ENCODE measurements at places on chromosomes 6 and 20.

- no peak for DNase-seq
Measured at GRCh38 chr20:43721429-43722152, 5.2 kb downstream of the GTSF1L start.

- DNase-seq: no peak
Measured at GRCh38 chr6:30507849-30508827, 18.8 kb downstream of the HLA-E start.

GRCh38 chr6:44397424-44398164 lies 10.1 kb downstream of the CDC5L start:
- no peak for DNase-seq

DNA sequence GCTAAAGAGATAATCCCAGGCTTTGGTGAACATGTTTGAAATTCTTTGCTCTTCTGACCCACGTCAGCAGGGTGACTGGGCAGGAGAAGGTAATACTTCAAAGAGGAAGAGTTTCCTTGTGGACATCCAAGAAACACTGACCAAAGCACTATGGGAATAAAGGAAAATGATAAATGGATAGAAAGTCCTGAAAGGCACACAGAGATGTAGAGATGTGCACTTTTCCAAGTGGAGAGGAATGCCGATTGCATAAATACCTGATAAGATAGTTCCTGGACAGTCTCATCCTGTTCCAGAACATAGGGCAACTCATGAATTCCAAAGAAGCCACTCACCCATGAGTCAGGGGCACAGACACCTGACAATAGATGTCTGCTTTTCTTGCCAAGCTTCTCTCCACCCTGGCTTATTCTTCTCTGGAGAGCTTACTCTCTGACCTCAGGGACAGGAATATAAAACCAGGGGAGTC lies 191.3 kb upstream of the FOXA2 start:
- DNase-seq: peak; percentile 80

DNA sequence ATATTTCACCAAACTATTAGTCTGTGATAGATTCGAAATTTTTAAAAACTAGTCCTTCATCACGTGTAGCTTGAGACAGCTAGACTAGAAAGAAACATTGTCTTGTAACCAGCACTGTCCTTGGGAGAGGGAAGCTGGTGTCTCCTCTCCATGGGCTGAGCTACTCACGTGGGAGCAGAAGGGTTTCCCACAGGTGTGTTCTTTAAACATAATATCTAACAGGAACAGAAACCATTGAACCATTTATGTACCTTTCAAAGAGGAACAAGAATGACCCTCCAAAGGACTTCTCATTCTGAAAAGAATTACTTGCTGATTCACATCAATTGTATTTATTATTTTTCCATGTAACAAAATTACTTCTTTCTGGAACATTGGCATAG lies 72.4 kb upstream of the SYNJ2 start:
- DNase-seq: no peak

DNA sequence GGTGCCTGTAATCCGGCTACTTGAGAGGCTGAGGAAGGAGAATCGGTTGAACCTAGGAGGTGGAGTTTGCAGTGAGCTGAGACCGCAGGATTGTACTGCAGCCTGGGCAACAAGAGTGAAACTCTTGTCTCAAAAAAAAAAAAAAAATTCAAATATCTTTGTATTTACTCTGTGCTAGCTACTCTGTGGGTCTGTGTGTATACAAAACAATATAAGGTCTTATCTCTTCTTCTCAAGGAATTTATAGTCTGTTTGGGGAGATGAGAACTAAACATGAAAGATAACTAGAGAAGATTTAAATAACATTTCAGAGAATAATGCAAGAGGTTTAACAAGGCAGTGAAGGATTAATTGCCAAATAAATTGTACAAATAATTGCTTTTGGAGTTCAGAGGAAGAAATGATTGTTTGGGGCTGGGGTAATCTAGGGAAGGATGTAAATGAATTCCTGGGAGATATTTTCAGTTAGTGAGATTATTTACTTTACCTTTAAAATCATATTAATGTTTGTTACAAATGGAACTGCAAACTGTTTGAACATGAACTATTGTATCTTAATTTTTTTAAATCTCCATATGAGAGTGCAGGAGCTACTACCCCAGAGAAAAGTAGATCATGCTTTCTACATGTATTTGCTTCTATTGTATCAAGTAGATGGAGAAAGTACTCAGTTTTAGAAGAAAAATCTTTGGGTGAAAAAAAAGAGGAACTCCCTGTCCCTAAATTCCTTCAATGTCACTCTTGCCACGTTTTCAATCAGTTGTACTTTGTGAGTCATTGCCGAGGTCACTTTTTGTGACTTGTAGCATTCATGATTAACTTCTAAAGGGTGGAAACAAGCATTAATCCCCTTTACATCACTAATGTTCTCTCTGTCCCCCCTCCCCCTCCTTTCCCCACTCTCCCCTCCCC lies 39.0 kb downstream of the NCOA3 start:
- DNase-seq: no peak

DNA sequence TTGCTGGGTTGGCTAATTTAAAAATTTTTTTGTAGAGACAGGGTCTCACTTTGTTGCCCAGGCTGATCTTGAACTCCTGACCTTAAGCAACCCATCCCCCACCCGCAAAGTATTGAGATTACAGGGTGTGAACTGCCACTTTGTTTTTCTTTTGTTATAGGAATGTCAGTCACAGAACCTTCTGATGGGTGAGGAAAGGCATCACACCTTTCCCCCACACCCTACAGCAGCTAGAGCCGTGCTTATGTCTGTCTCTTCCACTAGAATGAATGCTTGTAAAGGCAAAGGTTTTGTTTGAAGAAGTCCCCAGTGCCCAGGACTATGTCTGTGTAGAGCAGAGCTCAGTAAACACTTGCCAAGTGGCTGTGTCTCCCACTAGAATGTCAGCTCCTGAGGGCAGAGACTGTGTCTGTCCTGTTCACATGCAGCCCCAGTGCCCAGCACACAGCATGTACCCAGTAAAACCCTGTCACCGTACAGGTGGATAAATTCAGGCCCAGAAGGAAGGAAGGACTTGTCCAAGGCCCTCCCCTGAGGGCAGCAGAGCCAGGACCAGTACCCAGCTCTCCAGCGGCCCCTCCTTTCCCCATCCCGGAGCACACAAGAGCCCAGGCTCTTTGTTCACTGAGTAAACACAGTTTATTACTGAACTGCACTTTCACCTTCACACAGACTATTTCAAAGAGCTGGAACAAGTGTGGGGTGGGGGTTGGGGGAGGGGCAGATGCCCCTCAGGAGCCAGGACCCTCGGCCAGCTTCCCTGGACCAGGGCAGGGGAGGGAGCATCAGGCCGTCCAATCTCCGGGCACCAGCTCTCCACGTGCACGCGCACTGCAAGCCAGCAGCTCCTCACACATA lies 26.4 kb downstream of the COX4I2 start:
- DNase-seq: no peak
